Astrocyte (in vitro differentiated cells and primary cell): ENCODE measurements at places on chromosomes 1 and 21.

GRCh38 chr21:14573244-14573643 is 27.1 kb upstream of the SAMSN1 start:
- no peak for DNase-seq

DNA sequence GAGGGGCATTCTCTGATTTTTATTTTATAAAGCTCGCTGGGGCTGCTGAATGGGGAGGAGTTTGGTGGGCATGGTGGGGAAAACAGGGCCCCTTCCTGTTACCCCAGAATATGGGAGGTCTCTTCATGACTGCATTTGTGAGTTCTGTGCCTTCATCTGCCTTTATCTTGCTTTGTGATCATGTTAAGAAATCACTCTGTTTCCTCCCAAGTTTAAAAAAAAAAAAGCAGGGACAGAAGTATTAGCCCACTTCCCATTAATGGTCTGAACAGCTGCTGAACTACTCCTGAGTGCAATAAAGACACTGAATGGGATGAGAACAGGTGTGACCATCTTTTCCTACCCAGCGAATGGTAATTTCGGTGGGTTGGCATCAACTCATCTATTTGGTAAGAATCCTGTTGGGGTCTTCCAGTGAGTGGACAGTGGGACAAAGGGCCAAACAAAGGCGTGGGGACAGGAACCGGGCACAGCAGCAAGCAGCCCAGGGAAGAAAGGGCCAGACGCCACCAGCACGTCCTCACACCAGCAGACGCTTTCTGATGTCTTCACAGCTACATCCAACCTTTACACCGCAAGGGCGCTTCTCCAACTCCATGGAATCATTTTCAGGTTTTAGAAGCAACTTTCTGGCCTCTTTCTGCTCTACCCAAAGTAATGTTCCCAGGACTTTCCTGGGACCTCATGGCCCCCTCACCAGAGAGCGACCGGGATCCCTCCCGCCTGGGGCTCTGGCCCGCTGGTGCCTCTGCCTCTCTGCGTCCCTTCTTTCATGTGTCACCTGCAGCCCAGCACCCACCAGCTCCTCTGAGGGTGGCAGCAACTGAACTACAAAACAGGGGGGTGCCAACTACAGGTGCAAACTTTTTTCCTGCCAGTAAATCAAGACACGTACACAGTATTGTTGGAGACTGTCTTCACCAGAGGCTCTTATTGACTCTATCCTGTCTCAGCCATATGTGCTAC is 160.2 kb downstream of the ADSS2 start:
- DNase-seq = no peak

DNA sequence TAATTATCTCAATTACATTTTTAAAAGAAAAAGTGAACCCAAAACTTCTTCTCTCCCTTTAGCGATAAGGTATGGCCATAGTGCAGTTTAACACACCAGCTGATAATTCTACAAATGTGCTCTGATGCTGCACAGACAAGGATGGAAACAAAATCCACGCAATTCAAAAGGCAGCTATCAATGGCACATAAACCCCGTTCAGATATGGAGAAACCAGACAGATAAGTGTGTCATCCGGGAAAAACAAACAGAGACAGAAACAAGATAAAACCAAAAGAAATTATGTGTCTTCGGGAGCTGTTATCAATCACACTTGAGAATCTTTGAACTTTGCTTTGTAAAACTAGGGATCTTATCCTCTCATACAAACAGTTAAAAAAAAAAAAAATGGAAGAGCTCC is 73.6 kb downstream of the SIPA1L2 start:
- DNase-seq = no peak

DNA sequence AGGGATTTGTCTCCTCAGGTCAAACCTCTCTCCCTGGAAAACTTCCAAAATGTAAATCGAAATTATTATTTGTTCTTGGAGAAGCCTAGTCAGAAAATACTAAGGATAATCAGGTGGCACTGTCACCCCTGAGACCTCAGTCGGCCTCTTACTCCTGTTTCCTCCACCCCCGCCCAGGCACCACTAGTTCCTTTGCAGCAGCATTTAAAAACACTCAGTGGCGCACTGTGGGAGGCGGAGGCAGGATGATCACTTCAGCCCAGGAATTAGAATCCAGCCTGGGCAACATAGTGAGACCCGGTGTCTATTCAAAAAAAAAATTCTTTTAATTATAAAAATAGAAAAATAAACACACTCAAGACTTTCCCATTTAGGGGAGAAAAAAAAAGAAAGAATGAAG is 18.0 kb upstream of the IFNAR2 start:
- no peak for DNase-seq

DNA sequence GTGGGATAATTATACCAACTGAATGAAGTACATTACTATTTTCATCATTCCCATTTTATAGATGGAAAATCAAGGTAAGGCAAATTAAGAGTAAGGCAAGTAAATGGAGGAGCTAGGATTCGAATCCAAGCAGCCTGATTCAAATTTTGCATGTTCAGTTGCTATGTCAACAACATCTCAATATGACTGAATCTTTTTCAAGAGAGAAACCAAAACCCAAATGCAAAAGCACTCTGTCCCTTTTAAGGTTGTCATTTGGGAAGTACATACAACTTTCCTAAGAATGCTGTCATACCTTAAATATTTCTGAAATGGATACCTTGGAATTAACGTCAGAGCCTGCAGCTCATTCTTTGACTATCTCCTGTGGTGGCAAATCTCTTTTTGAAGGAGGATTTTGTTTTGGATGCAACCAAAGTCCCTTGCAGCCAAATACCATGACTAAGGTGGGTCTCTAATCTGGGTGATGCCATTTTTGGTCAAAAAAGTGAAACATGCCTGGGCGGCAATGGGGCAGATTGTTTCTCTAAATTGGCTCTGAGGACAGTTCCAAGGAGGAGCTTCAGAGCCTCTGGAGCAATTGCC is 25.4 kb downstream of the ADAMTS1 start:
- no peak for DNase-seq

- DNase-seq = no peak
Observed at GRCh38 chr1:174023440-174023839, 1.3 kb upstream of the RC3H1 start.

DNA sequence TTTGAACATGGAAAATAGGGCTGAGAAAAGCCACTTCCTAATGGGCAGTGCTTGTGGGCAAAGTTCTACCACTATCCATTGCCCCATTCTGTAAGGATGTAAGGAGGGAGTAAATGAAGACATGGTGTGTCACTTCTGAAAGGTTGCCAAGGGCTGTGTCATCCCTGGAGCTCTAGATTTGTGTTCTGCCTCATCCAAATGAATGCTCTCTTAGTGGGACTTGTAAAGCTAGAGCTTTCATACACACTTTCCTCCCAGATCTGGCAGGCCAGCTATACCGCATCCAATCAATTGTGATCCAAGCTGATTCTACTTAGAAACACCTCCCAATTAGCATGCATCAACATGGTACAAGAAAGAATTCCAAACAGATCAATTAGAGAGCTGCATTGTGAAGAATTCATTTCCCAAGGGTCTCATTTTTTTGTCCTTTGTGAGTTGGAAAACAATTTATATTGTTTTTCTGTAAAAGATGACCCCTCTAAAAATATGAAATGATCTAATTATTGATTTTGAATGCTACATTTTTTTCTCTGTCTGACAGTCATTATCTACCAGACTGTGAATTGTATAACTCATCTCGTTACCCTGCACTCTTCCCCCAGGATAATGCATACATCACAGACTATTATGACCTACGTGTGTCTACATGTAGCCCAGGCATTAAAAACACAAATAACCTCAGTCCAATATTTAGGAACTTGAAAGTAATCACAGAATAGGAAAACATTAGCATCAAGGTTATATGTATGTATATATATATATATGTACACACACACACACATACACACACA is 117.1 kb upstream of the DUSP10 start:
- DNase-seq = peak; percentile 71

DNA sequence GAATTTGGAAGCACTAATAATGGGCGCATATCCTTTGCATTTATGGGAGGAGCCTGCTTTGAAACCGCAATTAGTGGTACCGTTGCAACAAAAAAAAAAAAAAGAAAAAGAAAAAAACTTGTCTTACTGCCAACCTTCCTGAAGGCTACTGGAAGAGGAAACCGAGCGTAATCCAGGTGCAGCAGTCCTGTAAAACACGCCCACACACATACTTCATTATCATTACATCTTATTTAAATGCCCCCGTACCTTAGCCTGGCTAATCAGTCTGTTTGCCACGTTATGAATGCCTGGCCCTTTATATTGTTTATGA is 686 bp upstream of the ZNF281 start:
- peak; percentile 13 for DNase-seq

DNA sequence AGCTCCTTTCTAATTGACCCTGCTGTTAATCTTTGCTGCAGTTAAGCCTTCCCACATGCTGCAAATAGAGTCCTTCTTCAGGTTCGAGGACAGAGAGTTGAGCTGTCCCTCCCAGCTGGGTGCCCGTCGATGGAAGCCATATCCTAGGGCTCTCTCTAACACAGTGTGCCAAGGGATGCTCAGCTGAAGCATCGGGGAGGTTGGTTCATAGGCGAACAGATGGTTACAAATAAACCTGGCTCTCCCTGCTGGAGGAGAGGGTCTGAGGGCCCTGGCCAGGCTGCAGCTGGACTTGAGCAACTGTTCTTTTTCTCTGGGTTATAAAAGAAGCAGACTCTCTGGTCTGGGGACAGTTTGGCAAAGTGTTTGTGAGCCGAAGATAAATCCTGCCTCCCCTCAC is 120.3 kb upstream of the C8B start:
- no peak for DNase-seq

- no peak for DNase-seq
Observed at GRCh38 chr1:92051948-92052347, 22.2 kb downstream of the EPHX4 start.

DNA sequence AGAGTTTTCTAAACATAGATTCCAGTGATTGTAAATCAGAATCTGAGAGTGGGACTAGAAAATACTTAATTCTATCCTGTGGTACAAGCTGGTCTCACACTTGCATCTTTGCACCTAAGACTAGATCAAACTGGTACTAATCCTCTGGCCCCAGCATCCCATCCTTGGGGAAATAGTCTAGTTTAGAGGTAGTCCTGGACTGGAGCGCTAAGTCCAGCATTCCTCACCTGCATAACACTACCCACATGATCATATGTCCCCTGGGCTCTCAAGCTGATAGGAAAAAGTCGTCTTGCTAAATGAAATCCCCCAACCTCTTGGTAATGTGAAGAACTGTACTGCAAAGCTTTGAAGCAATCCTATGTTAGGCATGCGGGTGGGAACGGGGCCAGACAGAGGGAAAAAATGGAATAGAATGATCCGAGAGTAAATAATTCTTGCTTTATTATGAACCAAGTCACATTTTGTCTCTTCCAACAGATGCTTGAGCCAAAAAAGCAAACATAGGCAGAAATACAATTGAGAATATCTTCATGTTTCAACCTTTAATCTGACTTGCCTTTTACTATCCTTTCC is 4.8 kb downstream of the COX20 start:
- DNase-seq = no peak

GRCh38 chr1:183019139-183019740 is 4.0 kb upstream of the LAMC1 start:
- DNase-seq = no peak

GRCh38 chr1:235127203-235127602 is 1.4 kb downstream of the TOMM20 start:
- no peak for DNase-seq

DNA sequence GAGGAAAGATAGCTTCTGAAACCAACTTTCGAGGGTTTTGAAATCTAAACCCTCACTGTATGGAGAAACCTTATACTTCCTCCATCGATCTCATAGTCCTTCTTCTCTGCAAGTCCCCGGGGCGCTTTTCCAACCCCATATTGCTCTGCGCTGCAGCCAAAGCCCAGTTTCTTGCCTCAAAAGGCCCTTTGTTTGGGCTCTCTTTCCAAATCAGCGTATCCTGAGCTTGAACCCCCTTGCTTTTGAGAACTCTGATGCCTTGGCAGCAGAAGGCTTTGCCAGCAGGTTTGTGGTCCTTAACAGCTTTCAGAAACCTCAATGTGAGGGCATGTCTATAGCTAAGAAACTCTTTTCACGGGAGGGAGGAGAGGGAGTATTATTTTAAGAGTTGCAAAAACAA is 21.6 kb downstream of the PLPP3 start:
- no peak for DNase-seq

DNA sequence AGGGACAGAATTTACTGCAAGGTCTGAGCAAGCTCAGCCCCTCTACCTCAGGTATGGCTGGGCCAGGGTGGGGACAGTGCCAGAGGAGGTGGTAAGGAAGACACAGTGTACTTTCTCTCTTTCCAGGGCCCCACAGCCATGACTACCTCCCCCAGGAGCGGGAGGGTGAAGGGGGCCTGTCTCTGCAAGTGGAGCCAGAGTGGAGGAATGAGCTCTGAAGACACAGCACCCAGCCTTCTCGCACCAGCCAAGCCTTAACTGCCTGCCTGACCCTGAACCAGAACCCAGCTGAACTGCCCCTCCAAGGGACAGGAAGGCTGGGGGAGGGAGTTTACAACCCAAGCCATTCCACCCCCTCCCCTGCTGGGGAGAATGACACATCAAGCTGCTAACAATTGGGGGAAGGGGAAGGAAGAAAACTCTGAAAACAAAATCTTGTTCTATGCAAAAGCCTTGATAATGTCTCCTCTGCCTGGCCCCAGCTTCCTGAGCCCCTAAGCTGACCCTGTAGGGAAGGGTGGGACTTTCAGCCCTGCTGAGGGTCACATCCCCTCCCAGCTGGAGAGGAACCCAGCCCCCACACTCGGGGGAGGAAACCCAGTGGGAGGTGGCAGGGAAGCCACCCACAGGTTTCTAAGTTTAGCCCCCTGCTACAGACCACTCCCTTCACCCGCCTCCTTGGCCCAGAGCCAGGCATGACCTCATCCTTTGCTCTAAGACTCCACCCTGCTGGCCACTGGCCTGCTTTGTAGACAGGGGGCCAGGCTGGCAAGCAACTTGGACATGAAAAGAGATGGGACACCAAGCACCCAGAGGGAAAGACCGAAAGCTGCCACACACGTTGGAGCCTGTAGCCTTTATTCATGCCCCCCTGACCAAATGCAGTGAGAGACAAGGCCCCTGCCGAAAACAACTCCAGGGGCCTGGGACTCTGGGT is 6.4 kb downstream of the RHOC start:
- peak; percentile 90 for DNase-seq

GRCh38 chr1:156083800-156084790 is 1.8 kb upstream of the MEX3A start:
- no peak for DNase-seq

- DNase-seq = no peak
Observed at GRCh38 chr1:14298806-14299205, 299.7 kb upstream of the KAZN start.

DNA sequence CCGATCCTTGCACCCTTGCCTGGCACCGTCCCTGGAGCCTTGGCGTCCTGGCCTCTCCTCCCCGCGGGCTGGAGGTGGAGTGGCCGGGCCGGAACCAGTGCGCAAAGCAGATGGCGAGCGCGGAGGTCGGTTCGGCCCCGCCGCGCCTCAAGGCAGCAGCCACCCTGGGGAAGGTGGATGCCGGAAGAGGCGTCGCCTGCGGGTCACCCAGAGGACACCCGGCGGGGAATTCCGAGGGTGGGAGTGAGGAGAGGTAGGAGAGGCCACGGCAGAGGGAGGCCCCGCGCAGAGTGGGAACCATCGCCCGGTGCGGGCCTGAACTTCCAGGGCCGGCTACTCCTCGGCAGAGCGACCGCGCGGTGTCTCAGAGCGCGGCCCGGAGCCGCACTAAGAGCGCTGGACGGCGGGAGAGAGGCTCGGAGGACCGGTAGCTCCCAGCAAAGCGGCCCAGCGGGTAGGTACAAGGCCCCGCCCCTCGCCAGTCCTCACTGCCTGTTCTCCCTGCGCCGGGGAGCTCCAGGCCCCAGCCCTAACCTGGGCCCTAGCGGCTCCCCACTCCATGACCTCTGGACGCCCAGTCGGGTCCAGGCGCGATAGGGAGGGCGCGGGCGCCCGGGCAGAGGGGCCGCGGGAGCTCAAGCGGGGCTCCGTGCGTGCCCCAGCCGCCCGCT is at the start of gene RNF207:
Gene RNF207 (plus strand): TSS at position 271 of the 671 bp plus-strand sequence. CDS start 417 bp downstream, outside the sequence.
- peak; percentile 68 for DNase-seq
